ENCODE measurements at places on chromosomes 3 and 15.

- no peak for DNase-seq
These were observed 10.5 kb upstream of the ANO10 start for GRCh38 chr3:43632269-43632733.

DNA sequence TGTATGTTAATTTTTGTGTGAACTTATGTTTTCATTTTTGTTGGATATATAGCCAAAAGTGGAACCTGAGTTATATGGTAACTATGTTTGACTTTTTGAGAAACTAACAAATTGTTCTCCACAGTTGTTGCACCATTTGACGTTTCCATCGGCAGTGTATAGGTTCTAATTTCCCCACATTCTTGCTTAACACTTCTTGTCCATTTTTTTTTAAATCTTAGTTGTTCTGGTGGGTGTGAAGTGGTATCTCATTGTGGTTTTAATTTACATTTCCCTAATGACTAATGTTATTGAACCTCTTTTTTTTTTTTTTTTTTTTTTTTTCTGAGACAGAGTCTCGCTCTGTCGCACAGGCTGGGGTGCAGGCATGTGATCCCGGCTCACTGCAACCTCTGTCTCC lies 8.0 kb downstream of the NISCH start:
- DNase-seq, result no peak

DNA sequence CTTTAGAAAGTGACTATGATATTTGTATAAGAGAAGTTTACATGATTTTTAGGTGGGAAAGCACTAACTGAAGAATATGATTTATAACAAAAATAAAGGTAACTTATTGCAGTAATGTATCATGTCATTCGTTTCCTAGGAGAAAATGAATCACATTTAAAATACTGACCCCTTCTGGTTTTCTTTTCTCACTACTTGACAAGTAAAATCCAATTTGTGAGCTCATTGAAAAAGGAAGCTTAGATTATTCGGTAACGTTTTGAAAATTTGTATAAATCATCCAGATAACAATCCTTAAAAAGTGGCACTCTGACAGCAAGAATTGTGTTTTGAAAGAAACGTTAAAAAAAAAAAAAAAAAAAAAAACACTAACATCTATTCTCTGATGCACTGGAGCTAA lies 39.0 kb downstream of the NSUN3 start:
- no peak for DNase-seq

DNA sequence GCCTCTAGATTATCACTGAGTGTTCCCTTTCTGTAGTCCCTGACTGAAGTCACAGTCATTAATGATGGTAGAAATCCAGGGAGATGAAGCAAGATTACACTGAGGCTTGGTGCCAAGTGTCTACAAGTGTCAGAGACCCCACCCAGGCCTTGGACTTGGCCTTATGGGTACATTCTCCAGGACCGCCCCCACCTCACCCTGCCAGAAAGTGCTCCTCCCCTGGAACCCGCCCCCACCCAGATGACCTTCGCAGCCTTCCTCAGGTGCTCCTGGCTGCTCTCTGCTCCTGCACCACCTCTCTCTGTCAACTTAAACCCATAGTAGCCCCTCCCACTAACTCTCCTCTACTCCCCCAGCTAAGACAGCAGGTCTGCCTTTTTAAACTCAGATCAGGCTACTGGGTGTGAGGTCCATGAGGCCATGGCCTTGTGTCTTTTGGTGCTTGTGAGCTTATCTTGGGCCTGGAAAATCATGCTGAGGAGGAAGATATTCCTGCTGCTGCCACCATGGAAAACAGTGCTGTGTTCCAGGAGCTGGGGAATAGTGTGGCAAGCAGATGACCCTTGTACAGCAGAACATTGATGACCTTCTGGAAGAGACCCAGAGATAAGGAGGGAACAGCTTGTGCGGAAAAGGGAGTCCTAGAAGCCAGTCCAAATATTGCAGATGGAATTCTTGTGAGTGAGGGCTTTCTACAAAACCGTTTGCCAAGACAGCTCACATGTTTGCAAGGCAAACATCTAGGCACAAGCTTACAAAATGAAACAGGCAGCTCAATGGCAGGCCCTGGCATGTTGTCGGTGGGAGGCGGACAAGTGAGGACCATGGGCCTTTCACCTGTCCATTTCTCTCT lies 40.3 kb upstream of the NDUFB4 start:
- DNase-seq, result no peak

DNA sequence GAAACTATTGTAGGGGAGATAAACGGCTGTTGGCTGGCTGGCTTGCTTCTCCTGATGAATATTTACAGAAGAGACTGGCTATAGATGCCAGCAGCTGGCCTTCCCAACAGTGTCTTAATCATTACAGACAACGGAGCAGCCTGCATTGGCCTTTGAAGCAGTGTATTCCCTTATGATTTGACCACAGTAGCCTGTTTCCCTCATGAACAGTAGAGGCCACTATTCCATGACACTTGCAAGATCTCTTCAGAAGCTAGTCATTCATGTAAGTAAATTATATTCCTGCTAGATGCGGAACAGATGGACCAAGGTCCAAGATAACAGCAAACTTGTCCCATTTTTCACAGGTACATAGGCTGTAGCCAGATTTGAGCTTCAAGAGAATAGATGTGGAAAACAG lies 47.3 kb downstream of the TMCO5A start:
- DNase-seq, result no peak

DNA sequence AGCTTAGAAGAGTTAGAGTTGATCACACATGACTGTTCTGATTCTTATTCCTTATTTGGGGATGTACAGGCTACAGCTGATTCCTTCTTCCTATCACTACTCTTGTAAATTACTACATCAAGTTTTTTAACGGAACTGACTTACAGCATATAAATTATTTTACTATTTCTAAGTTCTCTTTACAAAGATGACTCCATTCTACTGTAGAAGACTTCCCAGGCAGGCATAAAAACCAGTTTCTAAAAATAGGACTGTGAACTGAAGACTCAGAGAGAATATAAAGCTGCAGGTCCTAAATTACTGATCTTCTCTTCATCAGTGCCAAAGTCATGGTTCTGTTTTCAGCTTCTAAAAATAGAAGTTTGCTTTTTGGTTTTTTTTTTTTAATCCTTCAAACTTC lies 38.9 kb downstream of the ANO10 start:
- DNase-seq, result no peak

GRCh38 chr3:189710620-189711402 lies 79.6 kb downstream of the TP63 start:
- DNase-seq, result no peak

DNA sequence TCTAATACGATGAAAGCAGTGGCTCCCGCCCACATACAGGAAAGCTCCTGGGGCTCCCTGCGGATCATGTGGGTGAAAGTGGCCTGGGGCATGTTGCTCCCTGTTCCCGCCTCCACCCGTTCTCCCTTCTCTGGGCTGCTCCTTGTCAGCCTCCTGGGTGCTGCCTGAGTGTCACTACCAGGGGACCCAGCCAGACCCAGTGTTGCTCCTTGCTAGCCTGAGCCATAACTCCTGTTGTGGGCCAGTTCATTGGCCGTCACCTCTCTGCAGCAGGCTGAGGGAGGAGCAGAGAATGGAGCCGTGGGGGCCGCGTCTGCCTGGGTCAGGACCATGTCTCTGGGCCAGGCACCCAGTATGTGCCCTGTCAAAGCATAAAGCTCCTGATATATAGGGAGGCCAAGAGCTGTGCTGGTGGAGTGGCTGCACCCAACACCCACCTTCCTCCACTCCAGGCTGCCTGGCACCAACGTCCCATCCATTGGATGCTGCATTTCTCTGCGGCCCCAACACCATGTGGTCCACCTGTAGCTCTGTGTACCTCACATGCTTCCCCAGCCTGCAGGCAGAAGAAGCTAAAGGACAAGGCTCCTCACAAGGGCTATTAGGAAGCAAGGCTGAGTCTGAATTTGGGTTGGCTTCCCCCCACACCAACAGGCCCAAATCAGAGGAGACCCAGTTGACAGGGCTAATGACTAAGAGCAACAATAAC lies 40.5 kb downstream of the KLF13 start:
- no peak for DNase-seq

GRCh38 chr3:157073810-157074209 lies 86.1 kb downstream of the CCNL1 start:
- no peak for DNase-seq

GRCh38 chr3:52472239-52473000 lies 17.0 kb downstream of the NISCH start:
- DNase-seq, result no peak

- no peak for DNase-seq
These were observed 160.1 kb upstream of the CCDC54 start for GRCh38 chr3:107217172-107217571.

DNA sequence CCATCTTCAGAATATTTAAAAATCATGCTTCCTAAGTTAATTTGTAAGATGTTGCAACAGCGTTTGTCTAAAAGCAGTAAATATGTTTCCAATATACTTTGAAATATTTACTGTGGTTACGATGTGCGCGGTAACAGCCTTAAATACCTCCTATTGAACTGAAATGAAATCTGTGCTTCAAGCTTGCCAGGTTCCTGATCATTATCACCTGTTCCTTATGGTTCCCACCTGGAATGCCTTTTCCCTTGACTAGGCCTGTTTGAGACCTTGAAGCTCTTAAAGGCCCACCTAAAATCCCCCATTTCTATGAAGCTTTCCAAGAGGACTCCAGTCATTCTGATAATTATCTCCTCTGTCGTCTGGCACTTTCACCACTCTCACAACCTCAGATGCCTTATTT lies 146.7 kb downstream of the NAALADL2 start:
- no peak for DNase-seq

DNA sequence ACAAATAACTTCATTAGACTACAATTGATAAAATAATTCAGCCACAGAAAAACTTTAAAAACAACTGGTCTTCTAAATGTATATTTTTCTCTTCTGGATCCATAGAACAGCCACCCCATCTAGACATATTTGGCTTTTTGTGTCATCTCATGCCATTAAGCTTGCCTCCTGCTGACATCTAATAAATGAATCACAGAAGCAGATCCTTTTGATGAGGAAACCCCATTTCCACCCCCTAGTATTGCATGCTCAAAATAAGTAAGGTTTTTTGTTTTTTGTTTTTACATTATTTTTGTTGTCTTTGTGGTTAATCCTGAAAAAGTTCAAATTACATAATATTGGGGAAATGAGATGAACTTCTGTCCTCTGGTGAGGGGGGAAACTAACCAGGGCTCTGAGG lies 94.8 kb downstream of the DUT start:
- no peak for DNase-seq

- DNase-seq, result no peak
These were observed 113.0 kb downstream of the TMEM266 start for GRCh38 chr15:76172782-76173181.

DNA sequence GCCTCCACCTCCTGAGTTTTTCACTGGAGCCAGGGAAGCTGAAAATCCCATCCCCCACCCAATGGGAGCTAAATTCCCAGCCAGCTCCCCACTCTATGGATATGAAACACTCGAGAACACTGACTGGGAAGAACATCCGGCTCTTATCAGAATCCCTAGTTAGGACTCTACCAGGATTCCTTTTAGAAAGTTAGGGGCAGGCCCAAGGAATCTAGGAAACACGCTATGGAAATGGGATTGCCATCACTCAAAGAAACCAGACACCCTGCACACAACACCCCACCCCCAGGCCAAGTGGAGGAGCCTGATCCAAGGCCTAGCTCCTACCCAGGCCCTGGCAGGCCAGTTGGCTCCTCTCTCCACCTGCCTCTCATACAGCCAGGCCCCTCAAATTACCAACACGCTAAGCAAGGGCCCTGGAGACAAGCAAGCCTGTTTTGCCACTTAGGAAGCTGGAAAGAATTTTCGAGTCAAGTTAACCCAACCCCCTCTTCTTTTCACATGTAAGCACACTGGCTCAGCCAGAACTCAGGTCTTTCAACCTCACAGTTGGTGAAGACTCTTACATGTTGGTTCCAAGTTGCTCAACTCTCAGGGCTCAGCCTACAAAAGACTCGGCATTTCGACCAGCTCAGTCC lies 75.5 kb downstream of the RBPMS2 start:
- DNase-seq, result no peak

- no peak for DNase-seq
These were observed 1.3 kb downstream of the GOLGA8A start for GRCh38 chr15:34436126-34436955.

DNA sequence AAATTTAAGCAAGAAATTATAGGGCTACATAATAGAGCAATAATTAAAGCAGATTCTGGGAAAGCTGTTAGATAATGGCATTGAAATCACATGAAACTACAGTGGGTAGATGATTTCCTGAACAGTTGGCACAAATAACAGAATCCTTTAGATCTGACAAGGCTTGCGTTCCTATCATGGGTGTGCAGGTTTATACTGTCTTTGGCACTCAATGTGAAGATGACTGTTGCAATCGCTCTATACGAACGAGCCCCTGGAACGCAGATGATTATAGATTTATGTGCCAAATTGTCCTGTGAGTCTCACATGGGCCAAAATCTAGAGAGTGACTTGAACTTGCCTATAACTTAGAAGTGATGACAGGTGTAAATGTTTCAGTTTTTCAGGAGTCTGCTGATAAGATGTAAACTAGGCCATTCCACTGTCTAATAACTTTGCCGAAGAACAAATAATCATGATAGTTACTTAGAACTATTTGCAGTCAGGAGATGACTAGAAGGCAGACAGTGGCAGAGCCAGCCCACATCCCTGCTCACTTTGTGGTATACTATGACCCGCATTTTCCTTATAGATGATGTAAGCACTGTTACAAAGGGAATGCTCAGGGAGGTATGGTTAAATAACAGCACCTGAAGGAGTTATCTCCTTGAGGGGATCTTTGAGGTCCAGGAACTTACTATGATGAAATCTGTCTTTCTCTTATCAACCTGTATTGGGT lies 30.5 kb upstream of the TRPC1 start:
- DNase-seq, result no peak

DNA sequence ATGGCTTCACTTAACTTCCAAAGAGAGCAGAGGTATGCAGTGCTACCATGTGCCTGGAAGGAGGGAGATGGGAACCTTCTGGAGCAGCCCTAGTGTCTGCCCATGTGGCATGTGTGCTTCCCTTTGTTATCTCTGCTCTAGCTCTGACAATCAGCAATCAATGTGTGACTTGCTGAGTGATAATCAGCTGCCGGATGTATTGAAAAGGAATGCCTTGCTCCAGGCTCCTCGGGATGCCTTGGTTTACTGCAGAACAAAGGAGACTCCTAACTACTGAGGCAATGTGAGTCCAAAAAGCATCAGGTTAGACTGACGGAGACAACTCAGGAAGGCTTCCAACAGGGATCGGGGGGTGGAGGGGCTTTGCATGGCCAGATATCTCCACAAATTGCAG lies 36.0 kb upstream of the CORO2B start:
- DNase-seq, result no peak

GRCh38 chr15:41417418-41418195 lies 712 bp downstream of the RTF1 start:
- no peak for DNase-seq

Data from stimulated activated CD4-positive, alpha-beta T cell treated with anti-CD3 and anti-CD28 coated beads, Interleukin-1b, Interleukin-23, amount 100 ng/mL, for 1 hour (primary cell).